Left cardiac atrium (tissue), 4 donors: ENCODE measurements at places on chromosomes 11 and 22.

DNA sequence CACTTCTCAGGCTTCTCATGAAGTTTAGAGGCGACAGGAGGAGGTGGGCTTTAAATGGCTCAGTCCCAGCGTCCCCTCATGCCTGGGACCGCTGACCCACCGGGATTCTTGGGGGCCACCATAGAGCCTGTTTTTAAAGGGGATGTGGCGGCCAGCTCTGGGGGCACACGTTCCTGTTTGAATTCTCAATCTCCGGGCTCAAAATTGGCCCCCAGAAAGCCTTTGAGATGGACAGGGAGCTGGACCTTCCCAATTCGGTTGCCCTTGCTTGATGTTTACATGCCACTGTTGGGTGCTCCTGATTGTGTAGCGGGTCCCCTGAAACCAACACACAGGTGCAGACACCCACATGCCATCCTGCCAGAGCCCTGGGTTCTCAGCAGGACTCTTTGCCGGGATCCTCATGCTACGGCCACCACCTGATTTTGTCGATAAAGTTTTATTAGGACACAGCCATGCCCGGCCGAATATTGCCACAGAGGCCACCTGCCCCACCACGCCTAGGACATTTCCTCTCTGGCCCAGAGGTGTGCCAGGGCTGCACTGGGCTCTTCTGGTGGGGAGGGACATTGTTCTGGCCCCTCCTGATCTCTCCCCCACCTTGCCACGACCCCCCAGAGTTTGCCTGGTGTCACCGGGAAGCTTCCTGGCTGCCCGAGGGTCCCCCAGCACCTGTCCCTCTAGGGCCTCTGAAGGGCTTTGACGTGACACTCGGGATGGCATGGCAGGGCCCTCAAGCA is 71.6 kb downstream of the KCNQ1 start:
- peak; percentile 4 for DNase-seq

DNA sequence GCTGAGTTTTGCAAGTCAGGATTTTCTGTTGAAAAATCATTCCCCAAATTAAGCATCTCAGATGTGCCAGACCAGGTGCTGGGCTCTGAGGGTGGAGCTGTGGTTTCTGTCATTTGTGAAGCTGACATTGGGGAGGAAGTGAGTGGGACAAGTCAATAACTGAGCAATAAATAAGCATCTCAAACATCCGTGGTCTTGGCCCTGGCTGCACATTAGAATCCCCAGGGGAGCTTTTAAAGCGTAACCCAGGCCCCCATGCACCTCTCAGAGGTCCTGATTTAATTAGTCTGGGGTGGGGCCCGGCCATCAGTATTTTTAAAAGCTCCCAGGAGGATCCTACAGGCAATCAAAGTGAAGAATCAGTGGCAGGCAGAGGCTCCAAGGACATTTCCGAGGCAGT is 420.0 kb downstream of the MN1 start:
- no peak for DNase-seq

DNA sequence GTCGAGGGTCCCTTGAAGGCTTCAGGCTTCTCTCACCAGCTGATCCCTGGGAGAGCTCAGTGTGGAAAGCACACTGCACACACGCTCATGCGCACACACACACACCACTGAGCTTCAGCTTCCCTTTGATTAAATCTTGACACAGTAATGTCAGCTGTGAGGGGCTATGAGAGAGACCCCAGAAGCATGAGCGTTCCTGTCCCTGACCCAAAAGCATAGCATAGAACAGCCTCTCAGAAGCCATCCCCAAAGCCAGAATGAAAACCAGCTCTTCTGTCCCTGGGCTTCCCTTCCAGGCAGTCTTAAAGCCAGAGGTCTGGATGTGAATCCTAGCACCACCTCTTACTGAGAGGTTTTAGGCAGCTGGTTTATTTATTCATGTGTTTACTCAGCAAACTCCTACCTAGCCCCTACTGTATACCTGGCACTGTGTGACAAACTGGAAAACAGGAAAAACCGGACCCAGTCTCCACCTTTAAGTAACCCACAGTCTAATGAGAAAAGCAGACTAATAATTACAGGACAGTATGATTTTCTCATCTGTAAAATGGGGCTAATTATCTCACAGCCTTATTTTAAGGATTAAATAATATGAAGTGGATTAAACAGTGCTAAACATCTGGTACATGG is 15.9 kb downstream of the GALNT18 start:
- DNase-seq, result no peak

- DNase-seq, result peak; percentile 26
Observed at GRCh38 chr11:63769714-63770455, 1.3 kb upstream of the ZFTA start.

GRCh38 chr22:49955581-49956417 is 4.8 kb upstream of the PIM3 start:
- DNase-seq, result peak; percentile 19

DNA sequence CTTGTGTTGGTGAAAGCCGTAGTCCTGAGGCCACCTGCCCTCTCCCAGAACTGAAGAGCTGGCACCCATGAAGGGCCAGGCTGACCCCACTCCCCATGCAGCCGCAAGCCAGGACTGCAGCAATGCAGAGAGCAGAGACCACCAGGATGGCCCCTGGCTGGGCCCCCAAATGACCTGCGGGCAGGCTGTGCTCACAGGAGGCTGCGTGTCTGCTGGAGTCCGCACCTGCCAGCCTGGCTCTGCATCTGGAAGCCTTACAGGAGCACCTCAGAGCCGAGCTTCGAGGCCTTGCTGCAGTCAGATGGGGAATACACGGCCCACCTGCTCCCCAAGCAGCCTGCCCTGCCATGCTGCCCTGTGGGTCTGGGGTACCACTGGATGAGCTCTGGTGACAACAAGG is 1336.8 kb downstream of the TBC1D22A start:
- no peak for DNase-seq

GRCh38 chr22:48811885-48812284 is 1015.8 kb downstream of the BRD1 start:
- DNase-seq, result no peak

DNA sequence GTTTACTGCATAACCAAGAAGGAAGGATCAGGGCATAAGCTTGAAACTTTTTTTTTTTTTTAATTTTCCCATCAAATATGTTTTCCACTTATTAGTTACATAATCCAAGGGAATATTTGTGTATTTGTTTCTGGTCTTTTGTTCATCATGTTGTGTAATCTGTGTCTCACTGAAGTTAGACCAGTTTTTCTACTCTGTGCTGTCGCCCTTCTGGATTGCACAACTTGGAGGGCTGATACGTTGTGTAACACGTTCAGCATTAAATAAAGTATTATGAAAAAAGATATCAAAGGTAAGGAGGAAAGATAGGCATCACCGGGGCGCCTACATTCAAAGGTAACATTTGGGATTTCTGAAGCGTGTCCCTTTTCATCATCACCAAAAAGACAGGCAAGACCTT is 3.3 kb upstream of the E2F8 start:
- no peak for DNase-seq

- DNase-seq, result no peak
Observed at GRCh38 chr11:6345366-6345765, 25.1 kb upstream of the CAVIN3 start.

- DNase-seq, result no peak
Observed at GRCh38 chr11:128784059-128784804, 82.9 kb downstream of the KCNJ1 start.

GRCh38 chr11:849104-849824 is 6.6 kb downstream of the TSPAN4 start:
- no peak for DNase-seq

DNA sequence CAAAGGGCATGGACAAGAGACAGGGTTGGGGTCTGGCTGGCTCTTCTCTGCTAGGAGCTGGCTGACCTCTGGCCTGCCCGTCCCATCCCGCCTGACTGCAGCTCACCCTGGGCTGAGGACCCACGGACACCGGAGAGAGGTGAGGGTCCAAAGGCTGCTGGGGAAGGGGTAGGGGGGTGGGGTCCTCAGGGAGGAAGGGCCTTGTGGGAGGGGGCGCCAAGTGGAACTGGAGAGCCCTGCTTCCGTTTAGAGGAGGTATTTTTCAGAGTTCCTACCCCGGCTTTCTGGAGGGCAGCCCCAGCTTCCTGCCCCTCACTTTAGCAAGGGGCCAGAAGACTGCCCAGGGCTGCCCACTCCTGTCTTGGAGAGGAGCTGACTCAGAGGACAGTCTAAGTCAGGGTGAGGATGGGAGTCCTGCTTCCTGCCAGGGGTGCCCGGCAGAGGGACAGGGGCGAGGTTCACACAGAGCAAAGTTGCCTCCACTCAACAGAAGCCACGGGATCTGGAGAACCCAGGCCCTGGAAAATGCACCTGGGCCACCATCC is 7.1 kb downstream of the LARGE2 start:
- no peak for DNase-seq

DNA sequence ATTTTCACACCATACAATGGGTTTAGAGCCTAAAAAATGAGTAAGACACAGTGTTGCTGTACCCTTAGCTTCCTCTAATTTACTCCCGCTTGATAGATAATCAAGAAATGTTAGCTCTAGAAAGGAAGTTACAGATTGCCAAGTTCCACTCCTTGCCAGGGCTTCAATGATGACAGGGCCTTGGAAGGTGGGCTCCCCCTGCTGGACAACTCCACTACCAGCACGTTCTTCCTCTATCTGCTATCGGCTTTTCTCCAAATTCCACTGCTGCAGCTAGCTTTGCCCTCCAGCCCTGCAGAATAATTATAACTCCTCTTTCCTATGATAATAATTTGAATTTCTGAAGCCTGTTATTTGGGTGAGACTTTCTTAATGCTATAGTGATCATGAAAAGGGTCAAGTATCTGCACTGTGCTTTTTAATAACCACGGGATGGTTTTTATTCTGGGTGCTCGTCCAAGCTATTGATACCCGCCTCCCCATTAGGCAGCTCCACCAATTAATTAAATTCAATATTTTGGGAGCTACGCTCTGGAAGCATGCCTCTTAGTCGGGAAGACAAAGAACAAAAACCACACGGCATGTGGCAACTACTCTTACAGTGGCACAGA is 9.0 kb downstream of the SYN3 start:
- peak; percentile 81 for DNase-seq

DNA sequence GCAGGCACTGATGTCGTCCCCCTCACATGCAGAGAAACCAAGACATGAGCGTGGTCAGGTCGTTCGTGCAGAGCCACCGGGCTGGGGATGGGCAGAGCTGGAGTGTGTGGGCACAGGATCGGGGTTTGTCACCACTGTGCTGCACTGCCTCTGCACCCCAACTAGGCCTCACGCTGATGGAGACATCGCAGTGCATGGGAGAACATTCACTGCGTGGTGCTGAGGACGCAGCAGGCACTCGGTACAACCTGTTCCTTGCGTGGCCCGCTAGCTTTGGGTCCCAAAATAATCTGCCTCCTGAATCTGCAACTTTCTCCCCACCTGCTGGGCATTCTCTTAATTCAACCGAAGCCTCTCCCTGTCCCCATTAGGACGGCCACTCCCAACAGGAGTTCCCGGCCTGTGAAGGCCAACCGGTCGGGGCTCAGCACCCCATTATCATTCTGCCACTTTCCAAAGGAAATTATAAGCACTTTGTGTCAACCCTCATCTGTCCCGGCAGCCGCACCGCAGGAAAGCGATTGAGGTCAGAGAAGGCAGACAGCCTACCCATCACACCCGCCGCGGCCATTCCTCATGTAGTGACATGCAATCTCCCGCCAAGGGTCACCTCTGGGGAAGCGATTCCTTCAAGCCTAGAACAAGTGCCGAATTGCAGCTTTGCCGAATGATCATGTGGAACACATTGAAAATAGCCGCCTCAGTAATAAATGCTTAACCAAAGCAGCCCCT is 490.4 kb downstream of the MN1 start:
- no peak for DNase-seq
